ENCODE measurements at places on chromosomes 2 and 18.

DNA sequence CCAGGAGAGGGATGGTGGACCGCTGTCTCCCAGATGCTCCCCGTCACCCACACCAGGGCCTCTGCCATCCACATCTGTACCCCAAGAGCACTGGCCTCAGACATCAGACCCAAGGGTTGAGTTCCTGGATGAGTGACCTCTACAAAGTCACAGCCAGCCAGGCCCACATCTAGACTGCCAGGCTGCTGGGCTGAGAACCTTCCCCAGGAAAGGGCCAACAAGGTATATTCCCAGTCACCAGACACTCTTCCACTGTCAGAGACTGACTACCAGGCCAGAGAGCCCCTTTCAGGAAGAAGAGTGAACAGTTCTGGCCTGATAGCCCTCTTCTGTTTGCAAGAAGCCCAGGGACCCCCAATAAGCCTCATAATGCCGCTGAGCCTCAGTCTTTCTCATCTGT, 44.3 kb downstream of the C1QL2 start:
- no peak for DNase-seq

DNA sequence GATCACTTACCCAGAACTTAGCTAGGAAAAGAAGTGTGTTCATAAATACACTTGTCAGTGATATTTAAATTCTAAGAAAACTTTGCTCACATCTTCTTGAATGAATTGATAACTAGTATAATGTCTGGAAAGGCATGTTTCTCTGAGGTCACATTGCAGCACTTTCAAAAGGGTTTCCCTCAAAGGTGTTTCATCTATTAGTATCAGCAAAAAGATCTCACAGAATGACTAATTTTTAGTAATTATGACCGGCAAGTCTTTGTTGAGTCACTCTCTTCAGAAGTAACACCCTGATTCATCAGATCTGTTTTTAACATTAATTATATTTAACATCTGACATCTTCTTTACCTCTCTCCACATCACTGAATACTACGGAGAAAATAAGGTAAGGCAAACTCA, 222.3 kb downstream of the IKZF2 start:
- DNase-seq: no peak

DNA sequence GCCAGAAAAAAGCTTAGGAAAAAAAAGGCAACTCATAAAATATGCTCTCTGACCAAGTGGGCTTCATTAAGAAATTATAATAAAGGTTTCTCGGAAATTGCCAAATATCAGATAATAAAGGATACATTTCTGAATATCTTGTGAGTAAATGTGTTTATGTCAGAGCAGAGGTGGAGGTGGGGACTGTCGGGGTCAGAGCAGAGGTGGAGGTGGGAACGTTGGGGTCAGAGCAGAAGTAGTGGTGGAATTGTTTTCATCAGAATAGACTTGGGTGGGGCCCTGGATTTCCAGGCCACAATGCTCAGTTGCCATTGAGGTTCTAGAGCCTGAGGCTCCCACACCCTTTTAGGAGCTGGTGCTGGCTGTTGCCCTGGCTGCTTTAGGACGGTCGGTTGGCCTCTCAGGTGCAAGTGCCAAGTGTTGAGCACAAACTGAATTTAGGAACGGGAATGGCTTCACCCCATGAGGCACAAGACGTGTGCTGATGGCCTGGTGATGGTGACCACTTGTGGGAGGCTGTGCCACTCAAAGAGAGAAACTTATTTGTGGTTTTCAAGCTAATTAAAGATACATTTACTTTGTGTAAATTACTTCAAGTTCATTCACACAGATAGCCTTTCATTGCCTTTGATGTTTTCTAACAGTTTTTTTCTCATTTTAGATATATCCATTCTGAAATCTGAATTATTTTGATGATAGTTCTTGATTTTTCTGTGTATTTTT, 131.5 kb downstream of the ATP9B start:
- DNase-seq: no peak

GRCh38 chr2:55556809-55557208, 37.3 kb downstream of the CFAP36 start:
- no peak for DNase-seq

DNA sequence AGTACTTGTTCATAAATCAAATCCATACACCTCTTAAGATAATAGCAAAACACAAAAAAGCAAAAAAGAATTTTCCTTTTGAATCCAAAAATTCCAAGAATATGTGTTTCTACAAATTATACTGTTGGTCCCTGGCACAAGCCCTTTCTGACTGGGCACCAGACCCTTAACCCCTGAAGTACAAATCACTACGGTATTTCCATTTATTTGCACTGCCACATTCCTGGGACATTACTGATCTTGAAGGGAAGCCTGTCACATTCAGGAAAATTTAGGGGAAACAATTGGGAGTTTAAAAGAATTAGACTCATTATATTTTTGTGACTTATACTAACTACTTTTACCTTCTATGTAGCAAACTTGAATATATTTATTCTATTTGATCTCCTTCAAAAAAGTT, 98.8 kb downstream of the ZNF521 start:
- no peak for DNase-seq

DNA sequence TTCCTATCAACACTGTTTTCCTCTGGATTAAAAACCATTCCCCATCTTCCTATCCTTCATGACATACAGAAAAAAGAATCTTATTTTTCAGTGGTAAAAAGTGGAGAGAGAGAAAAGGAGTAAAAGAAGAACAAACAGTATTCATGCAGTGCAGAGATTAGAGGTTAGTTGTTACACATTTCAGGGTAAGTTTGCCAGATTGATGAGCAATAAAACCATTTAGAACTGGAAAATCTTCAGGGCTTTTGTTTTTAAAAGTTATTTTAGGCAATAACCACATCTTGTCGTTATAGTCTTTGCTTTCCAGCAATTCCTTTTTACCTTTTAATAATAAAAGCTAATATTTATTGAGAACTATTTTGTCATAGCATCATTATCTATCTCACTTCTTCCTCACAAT, 104.5 kb downstream of the GPD2 start:
- DNase-seq: no peak

DNA sequence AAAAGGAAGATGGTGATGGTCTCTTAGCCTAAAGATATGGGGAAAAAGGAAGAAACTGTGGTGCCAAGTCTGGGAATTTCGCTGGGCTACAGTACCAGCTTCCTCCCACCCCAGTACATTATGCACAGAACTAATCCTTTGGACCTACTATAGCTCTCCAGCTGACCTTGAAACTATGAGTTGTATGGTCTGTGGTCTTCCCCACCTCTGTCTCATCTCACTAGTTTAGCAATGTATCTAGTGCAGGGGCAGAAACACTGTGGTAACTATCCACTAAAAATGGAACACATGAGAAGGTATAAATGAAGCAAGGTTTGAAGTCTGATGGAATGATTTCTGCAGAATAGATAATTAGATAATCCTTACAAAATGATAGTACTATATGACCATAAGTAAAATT, 190.4 kb upstream of the CCDC150 start:
- DNase-seq: no peak

DNA sequence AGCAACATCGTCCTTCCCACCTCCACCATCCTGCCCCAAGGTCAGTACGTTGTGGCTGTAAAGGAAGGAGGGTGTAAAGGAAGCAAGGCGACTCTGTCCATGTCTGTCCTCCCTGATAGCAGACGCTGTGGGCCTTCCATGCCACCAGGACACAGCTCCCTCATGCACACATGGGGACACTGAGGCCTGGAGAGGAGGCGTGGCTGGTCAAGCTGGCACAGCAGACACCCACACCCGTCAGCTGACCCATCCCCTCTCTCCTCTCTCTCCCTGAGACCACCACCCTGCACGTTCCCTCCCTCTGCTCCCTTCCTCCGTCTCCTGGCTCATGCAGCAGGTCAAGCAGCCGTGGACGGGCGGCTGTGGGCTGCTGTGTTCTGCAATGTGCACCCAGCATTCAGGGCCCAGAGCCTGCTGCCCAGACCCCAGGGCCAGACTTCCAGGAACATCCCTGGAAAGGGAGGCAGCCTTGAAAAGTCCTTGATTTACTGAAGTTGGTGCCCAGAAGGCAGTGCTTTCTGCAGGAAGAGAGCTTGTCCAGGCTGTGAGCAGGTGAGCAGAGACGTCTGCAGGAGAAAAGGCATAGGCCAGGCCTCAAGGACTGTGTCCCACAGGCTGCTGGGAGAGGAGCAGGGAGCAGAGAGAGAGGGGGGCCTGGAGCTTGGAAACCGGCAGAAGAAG, 133.6 kb downstream of the DDX1 start:
- DNase-seq: no peak

DNA sequence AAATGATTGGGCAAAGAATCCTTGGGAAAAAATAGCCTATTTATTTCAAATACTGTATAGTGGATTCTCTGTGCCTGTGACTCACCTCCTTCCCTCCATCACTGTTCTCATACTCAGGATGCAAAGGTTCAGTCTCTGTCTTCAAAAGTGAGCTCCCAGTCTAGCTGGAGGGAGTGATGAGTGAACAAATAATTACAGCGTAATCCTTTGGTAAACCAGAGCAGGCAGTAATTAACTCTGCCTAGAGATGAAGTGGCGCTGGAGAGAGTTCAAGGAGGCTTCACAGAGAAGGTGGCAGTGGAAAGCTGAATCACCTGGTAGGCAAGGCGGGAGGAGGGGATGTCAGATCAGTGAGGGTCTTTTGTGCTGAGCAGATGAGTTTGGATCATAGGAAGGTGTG, 6.5 kb downstream of the DGUOK start:
- DNase-seq: no peak

- DNase-seq: peak; percentile 83
Observed at GRCh38 chr2:33437297-33437696, 39.2 kb upstream of the RASGRP3 start.
